T-helper 22 cell (primary cell): ENCODE measurements at places on chromosomes 13 and 19.

DNA sequence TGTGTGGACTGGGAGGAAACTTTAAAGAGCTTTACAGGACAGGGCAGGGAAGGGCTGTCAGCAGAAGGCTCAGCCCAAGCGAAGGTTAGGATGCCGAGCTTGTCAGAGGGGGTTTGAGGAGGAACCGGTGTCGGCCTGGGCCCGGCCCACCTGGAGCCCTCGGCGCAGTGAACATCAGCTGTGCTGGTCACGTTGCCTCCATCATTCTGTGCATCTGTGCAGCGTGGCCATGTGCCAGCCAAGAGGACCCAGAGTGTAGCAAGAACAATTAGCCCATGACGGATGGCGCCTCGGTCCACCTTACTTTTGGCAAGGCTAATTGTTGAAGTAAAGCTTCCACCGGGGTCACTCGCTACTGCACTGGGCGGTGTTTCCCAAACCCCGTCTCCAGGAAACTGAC lies 161.4 kb downstream of the PTPRS start:
- no peak for DNase-seq

- DNase-seq, result no peak
Measured at GRCh38 chr13:26988059-26988769, 183.4 kb downstream of the USP12 start.

DNA sequence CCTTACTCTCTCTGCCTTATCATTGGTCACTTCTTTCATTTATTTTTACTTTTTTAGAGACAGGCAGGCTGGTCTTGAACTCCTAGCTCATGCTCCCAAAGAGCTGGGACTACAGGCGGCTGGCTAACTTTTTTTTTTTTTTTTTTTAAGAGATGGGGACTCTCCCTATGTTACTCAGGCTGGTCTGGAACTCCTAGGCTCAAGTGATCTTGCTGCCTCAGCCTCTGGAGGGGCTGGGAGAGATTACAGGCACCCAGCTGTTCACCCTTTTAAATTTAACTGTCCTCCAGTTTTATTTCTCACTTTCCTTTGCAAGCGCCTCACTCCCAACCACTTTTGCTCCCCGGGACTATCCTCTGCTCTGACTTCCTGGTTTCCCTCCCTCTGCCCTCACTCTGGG lies 5.6 kb upstream of the CLDN10 start:
- no peak for DNase-seq

- DNase-seq, result no peak
Measured at GRCh38 chr13:110685305-110686020, 20.5 kb downstream of the CARS2 start.

DNA sequence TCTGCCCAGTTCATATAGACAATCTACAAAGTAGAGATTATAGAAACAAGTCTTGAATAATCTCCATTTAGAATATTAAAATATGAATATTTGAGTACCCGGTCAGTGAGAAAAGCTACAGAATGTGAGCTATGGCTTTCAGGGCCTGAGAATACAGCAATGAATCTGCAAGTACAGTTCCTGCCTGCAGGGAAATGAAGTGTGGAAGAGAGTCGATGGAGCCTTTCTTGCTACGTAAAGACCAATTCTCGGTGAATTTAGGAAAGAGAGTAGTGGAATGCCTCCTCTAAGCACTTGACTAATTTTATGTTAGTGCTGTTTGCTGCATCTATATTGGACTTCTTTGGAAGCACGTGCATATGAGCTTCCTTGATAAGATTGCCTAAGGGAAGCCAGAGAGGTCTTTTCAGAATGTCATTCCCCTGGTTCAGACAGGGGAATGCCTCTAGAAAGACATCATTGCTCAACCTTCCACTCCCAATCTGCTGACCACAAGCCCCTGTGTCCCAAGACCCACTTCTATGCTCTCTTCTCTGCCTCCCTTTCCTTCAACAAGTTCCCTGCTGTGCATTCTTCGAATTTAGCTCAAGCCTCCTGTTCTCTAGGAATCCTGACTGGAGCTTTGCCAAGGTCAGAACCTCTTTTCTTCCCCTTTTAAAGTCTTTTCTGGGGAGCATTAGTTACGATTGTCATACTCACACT lies 41.9 kb downstream of the GPC6 start:
- DNase-seq, result no peak

GRCh38 chr13:113552079-113552478 lies 32.5 kb upstream of the TFDP1 start:
- no peak for DNase-seq

DNA sequence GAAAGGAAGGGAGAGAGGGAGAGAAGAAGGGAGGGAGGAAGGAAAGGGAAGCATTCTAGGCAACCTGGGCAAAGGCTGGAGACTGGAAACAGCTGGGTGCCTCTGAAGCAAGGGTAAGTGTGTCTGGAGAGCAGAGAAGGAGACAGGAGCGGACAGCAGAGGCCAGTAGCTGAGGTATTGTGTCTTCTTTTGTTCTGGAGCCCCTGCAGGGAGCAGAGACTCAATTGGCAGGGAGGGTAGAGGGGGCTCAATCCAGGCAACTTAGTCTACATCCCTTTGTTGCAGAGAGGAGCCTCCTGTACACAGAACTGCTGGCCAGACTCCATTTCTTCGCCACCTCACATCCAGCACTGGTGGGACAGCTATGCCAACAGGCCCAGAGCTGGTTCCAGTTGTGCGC lies 53.2 kb downstream of the NWD1 start:
- DNase-seq, result no peak

- DNase-seq, result no peak
Measured at GRCh38 chr13:112711528-112712265, 21.9 kb downstream of the ATP11A start.

- DNase-seq, result no peak
Measured at GRCh38 chr13:88281841-88282240, 610.7 kb downstream of the SLITRK5 start.
